Amygdala (tissue), 56 donors: ENCODE measurements at places on chromosomes 2 and 18.

GRCh38 chr2:64646007-64646880, 7.5 kb downstream of the SERTAD2 start:
- DNase-seq: peak; percentile 88

DNA sequence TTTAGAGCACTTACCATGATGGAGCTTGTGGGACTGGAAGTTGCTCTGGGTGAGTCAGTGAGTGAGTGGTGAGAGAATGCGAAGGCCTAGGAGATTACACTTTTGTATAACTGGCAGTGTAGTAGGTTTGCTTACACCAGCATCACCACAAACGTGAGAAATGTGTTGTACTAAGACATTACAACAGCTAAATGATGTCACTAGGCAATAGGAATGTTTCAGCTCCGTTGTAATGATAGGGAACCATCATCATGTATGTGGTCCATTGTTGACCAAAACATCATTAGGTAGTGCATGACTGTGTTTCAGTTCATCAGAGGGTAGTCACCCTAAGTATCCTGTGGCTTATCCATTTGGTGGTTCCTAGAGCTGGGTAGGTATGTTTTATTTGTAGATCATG, 11.9 kb downstream of the ZNF407 start:
- DNase-seq: no peak

DNA sequence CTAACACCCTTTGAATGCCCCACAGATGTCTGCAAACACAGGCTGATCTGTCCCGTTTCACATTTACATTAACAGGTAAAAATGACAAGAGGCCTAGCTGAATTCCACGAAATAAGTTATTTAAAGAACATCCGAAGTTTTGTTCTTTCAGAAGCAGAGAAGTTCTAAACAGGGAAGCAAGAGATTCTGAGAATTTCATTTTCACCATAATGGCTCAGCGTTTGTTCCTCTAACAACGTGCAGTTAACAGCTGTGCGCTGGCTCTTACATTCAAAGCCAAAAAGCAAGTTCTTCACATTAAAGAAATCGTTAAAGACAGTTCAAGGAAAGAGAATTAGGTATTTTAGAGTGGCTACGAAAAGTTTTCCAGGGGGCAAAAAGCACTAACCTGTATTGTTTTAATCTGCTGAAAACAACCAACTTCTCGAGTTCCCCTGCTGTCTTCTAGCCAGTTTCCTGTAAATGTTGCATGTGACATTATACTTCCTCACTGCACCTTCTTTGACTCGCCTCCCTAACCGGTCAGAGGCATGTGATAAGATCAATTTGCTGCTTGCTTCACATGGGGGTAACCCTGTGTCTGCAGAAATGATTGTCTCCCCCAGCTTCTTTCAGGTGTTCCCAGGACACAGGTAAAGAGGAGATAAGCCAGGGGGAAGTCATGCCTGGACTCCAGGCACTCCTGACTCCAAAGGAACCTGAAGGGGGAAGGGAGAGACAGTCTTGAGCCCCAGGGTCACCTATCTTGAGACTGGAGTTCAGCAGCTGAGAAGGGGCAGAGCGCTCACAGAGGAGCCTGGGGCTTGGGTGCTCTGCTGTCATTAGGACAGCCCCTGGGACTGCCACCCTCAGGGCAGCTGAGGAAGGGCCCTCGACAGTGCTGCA, 36.8 kb upstream of the WIPF1 start:
- DNase-seq: no peak

DNA sequence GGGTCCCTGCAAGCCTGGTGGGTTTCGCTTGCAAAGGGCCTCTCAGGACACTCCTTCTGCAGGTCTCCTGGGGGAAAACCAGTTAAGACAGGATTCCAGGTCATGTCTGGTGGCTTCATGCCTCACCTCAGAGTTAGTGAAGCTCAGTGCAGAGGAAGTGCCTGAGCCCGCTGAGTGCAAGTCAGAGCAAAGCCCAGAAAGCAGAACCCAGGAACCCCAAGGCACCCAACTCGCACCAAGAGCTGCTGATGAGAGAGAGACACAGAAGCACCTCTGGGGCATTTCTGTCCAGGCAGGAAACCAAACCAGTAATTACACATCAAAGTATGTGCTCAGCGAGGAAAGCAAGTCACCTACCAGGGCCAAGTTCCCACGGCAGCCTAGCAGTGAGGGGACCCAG, 78.4 kb downstream of the ARHGEF4 start:
- no peak for DNase-seq

DNA sequence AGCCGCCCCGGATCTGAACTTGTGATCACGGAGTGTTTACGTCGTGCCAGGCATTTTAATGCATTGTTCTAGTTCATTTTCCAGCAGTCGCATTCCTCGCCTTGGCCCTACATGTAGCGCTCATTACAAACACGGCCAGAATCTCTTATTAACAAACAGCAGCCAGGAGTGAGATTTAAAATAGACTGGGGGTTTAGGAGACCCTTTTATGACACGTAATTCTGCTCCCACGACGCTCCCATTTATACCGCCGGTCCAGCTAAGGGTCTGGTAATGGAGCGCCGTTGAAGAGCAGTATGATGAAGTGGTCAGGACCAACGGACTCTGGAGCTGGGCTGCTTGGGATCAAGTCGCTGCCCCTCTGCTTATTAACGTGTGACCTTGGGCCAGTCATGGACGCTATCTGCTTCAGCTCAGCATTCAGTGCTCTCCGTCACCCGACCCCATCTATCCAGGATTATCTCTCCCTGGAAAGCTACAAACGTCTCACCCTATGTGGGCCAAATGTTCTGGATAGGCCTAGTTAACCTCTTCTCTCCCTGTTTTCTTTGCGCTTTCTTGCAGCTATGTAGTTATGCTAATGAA, 745 bp downstream of the MSH2 start:
- DNase-seq: no peak

- DNase-seq: no peak
These were observed 74.8 kb upstream of the COL5A2 start for GRCh38 chr2:189254268-189254883.

DNA sequence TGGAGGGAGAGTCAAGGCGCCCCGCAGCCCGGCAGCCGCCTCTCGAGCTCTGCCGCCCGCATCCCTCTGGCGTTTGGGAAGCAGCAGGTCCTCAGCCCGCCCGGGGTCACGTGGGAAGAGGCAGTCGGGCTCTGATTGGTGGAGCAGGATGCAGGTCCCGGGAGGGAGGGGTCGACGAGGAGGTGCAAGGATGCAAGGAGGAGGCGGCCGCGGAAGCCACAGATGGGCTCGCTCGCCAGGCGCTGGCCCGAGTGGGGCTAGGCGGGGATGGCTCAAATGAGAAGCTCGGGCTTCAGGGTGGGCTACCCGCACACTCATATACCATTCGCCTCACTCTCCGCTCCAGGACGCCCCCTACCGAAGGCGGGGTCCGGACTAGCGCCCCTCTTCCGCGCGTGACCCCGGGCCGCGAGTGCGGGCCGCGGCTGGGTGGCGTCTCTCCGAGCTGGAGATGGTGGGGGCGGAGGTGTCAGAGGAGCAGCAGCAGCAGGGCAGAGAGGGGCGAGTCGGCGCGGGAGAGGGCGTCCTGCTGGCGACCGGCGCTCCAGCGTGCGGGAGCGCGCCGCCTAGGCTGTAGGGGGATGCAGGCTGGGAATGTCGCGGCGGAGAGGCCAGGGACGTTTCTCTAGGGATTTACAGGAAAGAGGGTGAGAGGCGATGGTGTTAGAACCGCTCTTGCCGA, at the start of gene TMEFF2:
TSS of gene TMEFF2 (minus strand) at position 68 of the 682 bp plus-strand sequence. CDS start 409 bp downstream, outside the sequence.
- DNase-seq: peak; percentile 95

- no peak for DNase-seq
These were observed 199.3 kb downstream of the RNF144A start for GRCh38 chr2:7116511-7116910.

GRCh38 chr2:88090446-88091283, 23.0 kb downstream of the SMYD1 start:
- peak; percentile 35 for DNase-seq

GRCh38 chr2:236351966-236352525, 87.8 kb upstream of the ASB18 start:
- DNase-seq: no peak

GRCh38 chr2:16584084-16584483, 81.5 kb downstream of the CYRIA start:
- no peak for DNase-seq

GRCh38 chr2:45892757-45893156, 241.3 kb downstream of the PRKCE start:
- DNase-seq: no peak

DNA sequence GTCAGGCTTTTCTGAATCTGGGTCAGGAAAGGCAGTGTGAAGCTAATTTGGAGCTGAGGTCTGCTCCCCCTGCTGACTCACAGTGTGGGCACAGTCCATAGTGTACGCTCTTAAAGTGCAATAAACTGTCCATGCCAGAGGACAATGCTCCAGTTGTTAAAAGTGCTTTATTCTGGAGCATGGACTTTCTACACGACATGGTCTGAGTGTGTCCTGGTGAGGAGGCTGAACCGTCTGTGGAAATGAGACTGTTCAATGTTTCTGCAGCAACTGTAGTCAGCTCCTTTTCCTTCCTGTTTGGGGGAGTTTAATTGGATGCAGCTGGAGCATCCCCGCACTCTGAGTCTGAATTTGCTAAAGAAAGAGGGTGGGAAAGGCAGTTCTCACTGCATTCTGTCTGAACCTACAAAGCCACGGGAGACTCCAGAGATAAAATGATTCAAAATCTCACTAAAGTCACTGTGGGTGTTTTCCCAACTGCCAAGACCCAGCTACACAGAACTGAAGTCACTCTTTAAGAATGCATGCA, 110.2 kb upstream of the TRIB2 start:
- no peak for DNase-seq

GRCh38 chr2:105912081-105912480, 167.4 kb downstream of the NCK2 start:
- DNase-seq: no peak

DNA sequence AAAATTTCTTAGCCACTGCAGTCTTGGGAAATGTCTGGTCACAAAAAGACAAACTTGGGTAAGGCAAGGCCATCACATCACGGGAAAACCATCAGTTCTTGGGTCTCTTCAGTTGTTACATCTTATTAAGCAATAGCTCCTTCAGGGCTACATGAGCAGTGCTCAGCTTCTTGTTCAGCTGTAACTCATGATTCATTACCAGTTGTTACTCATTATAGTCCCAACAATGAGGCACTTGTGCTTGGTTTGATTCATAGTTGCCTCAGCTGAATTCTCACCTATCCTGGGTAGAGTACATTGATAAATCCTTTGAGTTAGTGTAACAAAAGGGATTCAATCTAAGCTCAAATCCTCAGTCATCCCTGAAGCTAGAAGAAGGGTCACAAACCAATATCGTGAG, 102.4 kb upstream of the DCC start:
- no peak for DNase-seq

- no peak for DNase-seq
These were observed 163.8 kb upstream of the STK17B start for GRCh38 chr2:196335221-196335634.

GRCh38 chr2:101374821-101375561, 12.3 kb downstream of the CREG2 start:
- DNase-seq: no peak

DNA sequence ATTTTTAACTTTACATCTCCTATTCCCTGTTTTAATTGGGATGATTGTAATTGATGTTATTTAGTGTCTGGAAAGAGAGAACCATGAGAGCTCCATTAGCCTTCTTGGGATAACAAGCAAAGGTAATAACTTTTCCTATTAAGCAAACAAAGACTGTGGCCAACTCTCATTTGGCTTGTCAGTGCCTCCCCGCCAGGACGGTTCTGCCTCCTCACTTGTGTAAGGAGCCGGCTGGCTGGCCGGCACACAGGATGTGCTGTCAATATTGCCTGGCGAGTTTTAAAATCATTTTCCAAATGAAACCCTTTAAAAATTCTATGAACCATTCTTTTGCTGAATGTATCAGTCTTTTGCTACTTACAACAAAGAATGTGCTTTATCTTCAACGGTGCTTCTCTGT, 898.3 kb downstream of the CPS1 start:
- no peak for DNase-seq

GRCh38 chr18:79385326-79385707, 10.4 kb upstream of the NFATC1 start:
- DNase-seq: no peak

DNA sequence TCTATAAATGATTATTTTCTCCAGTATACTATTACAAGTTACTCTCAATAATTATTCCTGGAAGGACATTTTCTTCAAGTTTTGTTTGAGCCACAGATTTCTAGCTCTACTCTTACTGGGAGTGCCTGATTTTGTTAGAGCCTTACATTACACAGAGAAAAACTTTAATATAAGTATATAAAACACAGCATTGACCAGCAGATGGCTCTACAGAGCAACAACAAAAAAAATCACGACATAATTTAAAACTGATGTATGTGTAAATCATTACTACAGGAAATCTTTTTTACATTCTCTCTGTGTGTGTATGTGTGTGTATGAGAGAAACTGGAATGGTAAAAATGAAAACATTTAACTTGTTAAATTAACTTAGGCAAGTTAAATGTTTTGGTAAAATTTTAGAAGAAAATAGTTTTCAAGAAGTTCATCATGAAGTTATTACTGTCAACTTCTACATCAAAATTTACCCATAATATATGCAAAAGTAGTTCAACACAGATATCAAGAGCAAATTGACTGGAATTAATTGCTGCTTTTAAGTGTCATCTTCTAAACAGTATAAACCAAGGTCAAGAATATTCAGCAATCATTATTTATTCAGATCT, 103.3 kb downstream of the MDH1 start:
- DNase-seq: no peak

DNA sequence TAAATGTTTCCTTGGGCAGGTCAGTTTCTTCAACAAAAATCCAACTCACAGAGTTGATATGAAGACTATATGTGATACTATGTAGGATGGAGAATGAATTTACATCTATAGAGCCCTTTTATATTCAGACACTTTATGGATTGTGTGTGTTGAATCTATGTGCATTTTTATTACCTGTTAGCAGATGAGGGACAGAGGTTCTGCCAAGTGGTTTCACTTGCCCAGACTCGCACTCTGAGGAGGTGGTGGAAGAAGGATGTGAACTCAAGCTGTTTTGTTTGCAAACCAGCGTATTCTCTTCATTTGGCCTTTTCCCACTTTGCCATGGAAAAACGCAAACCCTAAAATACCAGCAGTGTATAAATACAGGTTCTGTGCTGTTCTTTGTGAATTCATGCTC, 237.6 kb downstream of the TDRD15 start:
- DNase-seq: no peak

DNA sequence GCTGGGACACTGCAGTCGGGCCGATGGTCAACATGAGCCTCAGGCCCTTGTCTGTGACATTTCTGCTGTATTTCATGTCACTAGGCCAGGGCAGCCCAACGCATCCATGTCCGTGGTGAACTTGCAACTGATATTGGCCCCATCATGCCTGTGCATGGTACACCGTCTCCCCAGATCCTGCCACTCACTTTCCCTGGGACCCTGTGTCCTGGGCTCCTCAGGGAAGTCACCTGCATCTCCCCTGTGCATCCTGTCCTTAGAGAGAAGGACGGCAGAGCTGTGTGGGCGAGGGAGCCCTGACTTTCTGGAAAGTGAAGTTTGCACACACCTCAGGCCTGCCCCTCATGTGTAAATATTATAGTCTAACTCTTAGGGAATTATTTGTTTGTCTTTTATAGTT, 123.3 kb downstream of the ACKR3 start:
- no peak for DNase-seq
